ENCODE measurements at places on chromosomes 2 and 18.
A peak's percentile ranks its signal among the peaks of the same experiment; 100 is the strongest.

DNA sequence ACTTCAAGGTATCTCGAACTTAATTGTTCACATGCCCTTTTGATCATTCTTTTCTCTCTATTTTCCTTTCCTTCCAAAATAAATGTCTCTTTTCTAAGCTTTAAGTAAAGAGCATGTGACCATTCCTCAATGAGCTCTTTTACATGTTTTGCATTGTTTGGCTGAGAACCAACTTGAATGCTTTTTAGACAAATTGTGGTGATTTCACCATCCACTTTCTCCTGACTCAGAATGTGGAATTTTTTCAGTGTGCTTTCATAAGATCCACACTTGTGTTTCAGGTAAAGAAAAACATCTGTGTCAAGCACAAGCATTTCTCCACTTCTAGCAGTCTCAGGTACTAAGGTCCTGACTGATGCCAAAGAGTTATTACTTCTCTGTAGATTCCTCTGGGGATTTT lies 10.7 kb downstream of the RBM43 start:
- no peak for DNase-seq

GRCh38 chr2:120012363-120012762 lies 514 bp upstream of the EPB41L5 start:
- DNase-seq: no peak

DNA sequence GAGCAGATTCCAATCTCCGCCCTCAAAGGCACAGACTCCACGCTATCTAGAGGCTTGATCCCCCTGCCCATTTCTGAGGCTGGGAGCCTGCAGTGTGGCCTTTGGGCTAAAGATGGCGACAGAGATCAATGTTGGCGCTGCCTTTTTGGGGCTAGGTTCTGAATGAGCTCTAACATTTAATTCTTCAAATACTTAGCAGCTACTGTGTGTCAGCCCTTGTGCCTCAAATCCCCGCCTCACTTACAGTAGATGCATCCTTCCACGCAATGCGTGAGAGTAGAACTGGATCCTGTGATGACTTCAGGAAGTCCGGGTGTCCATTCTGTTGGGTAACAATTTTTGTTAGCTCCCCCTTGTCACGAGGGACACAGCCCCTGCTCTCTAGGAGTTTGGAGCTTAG lies 12.4 kb downstream of the IL1F10 start:
- DNase-seq: peak; percentile 50

DNA sequence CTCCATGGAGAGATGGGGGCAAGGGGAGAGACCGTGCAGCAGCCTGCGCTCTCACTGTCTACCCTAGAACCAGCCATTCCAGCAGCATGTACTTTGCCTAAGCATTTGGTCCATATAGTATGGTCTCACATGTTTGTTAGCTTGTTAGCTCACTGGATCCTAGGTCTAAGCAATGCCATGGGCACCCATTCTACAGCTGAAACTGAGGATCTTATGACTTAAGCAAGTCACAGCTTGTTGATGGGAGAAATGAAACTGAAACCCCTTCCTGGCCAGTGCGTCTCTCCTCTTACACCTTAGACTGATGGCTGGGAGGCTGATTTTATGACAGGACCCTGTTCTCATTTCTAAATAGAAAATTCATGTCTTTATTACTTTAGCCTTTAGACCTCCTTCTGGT lies 90.1 kb downstream of the EPAS1 start:
- no peak for DNase-seq

GRCh38 chr2:73700131-73700611 lies 37.0 kb downstream of the TPRKB start:
- DNase-seq: no peak

DNA sequence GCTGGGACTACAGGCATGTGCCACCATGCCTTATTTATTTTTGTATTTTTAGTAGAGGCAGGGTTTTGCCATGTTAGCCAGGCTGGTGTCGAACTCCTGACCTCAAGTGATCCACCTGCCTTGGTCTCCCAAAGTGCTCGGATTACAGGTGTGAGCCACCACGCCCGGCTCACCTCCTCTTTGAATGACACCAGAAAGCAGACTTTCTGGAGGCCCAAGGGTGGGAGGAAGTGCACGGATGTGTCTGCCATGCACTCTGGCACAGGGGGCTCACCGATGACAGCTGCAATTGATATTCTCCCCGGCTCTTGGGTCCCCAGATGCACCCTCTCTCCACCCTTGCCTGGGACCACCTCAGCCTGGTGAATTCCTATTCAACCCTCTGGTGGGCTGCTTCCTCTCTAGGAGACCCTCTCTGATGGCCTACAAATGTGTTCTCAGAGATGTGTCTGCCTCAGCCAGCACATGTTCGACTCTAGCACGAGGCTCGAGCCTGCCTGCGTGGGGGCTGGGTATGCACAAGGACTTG lies 87.3 kb downstream of the SEPTIN10 start:
- DNase-seq: no peak

DNA sequence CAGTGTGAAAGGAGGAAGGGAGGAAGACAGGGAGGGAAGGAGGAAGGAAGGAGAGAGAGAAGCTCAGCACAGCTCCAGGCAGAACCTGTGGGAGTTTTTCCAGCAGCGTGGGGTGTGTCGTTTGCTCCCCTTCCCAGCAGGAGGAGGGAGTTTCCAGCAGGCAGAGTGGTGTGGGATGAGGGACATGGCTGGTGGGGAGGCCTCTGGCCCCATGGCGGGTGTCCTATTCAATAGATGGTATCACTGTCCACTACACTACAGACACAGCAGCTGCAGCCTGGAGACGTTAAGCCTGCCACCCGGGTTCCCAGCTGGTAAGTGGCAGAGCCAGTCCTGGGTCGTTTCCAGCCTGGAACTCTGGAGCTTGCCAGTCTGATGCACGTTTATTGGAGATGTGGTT lies 44.7 kb downstream of the GLI2 start:
- no peak for DNase-seq

DNA sequence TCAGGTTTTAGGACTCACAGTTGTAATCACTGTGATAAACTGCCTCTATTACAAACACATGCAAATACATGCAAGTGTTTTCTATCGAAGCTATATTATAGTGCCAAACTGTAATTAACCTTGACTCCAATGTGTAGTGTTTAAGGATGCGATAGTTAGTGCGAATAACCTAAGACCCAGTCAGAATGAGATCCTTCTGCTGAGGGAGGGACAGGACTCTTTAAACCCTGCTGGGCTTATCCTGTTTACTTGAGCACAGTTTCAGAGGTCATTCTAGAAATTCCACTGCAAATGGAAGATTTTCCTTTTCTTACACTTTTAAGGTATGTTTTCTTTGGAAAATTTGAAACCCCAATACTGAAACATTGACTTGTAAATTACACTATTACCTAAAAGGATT lies 68.2 kb downstream of the CALCRL start:
- no peak for DNase-seq

DNA sequence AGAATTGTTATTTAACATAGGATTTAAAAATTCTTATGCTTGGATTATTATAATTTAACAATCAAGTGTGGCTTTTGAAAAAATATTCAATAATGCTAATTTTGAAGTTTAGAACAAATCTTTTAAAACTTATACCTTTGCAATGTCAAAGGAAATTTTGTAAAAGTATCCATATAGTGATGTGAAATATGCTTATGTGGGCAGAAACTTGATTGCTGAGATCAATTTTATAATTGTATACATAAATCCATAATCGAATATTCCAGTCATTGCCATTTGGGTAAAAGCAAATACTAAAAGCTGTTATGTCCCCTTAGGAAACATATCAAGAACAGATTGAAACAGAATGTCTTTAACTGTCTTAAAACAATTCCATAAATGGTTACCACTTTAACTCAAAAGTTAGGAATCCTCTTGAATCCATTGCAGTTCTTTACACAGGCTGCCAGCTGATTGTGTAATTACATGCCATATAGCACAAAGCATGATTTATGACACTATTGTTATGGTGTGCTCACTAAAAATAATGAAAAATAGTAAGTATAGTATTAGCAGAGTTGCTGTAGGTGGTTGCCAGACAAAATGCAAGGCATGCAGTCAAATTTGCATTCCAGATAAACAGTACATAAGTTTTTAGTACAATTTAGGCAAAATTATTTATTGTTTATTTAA lies 24.2 kb downstream of the PLCL1 start:
- DNase-seq: no peak

DNA sequence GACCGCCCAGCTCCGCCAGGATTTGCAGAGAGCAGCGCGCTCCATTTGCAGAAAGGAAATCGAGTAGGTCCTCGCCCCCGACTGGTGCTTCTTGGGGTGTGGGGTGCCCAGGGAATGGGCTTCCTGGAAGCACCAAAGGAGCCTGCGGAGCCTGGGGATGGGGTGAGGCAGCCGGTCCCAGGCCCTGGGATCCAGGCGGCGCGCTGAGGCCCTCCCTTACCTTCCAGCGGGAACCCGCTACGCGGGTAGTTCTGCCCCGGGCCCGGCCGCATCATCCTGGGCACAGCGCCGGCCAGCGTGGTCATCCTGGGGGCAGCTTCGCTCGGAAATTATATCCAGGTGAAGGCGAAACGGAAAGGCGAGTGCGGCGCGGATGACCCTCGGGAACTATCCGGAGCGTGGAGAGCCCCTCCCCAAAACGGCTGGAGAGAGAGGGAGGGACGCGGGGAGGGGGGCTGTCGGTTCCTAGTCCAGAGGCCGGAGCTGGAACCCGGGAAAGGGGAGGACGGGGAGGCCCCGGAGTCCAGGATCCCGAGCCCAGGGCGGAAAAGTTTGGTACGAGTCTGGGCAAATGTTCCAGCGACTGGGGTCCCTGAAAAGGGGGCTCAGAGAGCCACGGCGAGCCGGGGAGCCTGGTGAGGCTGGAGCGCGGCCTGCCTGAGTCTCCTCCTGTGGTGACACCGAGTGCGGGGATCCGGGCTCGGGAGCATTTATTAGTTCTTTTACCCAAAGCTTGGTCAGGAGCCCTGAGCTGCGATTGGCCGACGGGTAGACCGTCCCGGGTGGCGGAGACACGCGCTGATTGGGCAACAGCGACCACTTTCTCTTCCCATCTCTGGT lies at the start of gene PAX3:
PAX3 (minus strand) TSS at position 688 of the 840 bp plus-strand sequence; CDS start at position 305, 383 bp downstream.
- DNase-seq: no peak

DNA sequence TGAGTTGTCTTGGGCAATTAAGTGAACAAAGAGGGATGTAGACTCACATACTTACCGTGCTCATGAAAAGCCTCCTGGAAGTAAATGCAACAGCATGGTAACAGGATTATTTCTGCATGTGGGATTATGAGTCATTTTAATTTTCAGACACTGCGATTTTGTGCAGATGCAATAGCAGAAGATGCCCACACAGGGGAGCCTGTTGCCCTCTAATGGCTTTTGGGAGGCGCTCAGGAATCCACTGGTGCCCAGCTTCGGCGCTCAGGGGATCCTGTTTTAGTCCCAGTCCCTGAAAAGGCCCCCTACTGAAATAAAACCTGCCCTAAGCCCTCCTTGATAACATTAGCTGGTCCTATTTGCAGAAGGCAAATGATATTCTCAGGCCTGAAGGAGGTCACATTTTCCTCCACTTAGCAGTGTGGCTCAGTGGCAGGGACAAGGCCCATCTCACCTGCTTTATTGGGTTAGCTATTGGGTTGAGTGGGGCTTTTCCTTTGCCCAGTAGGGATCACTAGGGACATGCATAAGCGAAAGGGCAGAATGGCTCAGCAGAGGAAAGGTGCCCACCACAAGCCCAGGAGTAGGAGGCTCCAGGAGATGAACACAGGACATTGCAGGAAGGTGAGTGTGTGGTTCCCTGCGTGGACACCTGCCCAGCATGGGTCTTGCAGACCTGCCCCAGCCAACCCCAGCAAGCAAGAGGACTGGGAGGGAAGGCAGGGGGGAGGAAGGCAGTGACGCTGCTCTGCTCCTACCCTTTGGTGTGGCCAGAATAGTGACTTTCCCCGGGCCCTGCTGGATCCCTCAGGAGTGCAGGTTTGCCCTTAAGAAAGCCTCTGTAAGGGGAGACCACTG lies 26.5 kb upstream of the KCNS3 start:
- no peak for DNase-seq

DNA sequence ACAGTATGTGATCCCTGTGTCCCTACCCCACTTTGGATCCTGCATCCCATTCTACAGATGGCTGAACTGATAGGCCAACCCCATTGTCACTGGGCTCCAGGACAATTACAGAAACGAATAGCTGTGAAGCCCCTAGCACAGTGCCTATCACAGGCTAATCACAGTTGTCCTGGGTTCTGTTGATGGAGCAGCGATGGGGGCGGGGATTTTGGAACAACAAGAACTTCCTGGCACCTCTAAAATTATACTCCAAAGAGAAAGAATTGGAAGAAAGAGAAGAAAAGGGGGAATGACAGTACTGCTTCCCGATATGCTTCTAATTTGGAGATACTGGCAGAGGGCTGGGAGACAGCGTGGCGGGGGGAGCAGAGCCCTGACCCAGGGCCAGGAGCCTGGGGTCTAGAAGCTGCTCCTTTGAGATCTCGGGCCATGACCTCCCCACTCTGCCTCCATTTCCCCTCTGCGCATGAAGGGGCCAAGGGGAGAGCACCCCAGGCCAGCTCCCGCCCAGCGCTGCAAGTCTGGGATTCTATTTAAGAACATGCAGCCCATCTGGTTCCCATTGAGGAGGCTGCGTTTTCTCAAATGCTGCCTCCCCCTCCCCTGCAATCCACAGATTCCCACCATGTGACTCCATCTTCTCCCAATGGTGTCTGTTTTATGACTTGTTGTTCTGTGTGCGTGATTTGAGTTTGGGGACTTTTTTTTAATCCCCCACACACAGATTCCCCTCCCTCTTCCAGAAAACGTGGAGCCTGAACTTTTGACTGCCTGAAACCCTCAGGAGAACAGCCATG lies 202.7 kb downstream of the CYP26B1 start:
- no peak for DNase-seq

DNA sequence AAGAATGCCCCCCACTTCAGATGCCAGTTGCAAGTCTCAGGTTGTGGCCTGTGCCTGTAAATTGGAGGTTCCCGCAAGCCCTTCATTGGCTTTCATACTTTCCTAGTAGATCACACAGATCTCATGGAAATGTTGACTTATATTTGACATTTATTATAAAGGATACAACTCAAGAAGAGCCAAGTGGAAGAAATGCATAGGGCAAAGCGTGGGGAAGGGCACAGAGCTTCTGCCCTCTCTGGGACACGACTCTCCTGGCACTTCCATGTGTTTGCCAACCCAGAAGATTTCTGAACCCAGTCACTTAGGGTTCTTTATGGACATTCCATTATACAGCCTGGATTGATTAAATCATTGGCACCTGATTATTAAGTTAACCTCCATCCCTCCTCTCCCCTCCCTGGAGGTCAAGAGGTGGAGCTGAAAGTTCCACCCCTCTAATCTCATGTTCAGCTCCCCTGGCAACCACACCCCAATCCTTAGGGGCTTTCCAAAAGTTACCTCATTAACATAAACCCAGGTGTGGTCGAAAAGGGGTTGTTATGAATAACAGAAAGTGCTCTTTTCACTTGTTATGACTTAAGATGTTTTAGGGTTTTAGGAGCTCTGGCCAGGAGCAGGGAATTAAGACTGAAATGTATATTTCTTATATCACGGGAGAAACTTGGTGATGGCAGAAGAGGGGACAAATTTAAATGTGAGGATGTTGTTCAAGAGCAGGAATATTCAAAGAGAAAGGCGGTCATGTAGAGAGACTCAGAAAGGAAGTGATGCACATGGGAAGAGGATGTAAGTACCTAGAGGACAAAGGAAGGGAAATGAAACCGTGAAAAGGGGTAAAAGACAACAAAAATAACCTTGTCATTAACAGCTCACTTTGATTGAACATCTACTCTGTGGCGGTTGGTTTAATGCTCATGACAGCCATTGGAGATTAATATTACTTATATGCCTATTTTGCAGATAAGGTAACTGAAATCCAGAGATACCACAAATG lies 31.8 kb downstream of the SP100 start:
- DNase-seq: no peak
